ENCODE measurements at places on chromosomes 2 and 18. TPM values are rescaled to one million over a fixed set of nuclear protein-coding genes. Genes with fewer than 3 reads are reported as not detected.

Gene ZNF396
- 1.2 TPM for total RNA-seq

Gene KYNU
- 274 TPM for total RNA-seq

Gene VWC2L
- total RNA-seq: not detected

Gene ZSCAN30
- total RNA-seq: 8.1 TPM

Gene RTN4
- 302 TPM for total RNA-seq

Gene ASAP2
- 34.7 TPM for total RNA-seq

Gene TLX2
- total RNA-seq: 0.40 TPM

DNA sequence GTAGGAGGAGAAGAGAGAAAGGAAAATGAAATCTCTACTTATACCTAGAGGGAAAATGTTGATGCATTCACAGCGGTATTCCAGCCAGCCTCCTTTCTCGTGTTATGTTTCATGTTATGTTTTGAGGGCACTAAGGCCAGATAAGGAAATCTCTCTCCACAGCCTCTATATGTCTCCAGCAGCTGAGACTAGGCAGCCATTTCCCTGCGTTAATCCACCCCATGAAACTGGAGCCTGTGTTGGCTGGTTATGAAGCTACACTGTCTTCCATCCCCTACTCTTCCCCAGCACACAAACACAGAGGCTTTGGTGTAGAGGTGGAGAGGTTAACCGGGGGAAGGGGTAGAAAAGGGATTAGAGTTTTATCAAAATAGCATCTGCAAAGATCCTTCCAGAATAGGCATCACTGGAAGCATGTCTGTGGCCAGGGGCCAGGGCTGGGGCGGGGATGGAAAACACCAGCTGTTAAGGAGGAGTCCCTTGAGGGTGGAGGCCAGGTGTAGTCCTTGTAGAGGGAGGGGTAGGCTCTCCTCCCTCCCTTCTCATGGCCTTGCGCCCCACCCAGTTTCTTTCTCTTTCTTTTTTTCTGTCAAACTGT, 100.9 kb upstream of the TNP1 start:
- no peak for DNase-seq

DNA sequence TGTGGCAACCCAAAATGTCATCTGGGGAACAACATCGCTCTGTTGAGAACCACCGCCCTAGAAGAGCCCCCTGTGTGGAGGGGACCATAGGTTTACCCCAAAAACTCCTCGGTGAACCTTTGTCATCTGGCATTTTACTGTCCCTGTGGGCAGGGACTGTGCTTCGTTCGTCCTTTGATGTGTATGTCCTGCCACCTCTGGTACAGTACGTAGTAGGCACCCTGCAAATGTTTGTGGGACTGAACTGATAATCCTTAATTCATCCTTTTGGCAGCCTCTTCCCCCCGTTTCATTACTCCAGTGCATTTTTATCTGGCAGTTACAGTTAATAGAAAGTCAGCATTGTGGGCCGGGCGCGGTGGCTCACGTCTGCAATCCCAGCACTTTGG, 728 bp downstream of the NAPG start:
- no peak for DNase-seq

DNA sequence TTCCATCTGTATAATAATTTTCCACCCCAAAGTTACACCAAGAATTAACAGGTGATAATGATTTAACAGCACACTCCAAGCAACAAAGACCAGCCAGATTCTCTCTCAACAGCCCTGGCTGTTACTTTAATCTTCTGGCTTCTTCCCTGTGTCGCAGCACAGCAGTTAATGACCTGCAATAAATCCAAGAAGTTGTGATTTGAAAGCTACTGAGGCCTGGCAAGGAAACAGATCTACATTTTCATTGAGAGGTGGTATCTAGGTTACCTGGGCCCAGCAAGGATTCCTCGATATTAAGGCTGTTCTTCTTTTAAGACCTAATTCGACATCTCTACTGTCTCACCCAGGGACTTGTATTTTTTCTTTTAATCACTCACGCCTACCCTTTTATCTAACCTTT, 433.8 kb downstream of the NBAS start:
- DNase-seq: no peak

DNA sequence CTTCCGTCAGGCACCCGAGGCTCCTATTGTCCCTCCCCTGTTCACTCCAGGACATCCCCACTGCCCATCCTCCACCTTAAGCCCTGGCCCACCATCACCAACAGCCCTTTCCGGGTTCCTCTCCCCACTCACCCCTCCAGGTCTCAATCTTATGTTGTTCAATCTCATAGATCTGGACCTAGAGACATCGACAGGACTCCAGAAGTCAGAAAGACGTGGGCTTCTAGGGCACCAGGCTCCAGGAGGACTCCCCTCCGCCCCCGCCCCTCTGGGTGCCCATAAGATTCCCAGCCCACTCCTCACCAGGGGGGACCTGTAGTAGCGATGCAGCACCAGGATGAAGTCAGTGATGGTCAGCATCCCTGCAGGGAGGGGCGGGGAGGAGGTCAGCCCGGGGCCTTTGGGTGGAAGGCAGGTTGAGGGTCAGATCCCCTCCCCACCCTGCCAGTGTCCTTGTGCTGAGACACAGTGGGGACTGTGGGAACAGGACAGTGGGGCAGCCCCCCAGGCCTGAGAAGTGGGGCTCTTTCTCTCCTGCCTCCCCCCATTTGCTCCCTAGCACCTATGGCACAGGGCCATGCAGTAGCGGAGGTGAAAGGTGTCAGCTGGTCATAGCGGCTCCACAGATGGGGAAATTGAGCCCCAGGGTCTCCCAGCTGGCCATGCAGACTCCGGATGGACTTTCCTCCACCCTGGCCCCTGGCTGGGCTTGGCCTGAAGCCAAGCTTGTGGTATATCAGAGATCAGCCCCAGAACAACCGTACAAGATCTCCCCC, 3.7 kb downstream of the PRKAG3 start:
- DNase-seq: no peak

GRCh38 chr2:214629875-214630274, 179.6 kb downstream of the BARD1 start:
- DNase-seq: no peak

GRCh38 chr2:82239176-82239575, 1934.6 kb upstream of the LRRTM1 start:
- DNase-seq: no peak

DNA sequence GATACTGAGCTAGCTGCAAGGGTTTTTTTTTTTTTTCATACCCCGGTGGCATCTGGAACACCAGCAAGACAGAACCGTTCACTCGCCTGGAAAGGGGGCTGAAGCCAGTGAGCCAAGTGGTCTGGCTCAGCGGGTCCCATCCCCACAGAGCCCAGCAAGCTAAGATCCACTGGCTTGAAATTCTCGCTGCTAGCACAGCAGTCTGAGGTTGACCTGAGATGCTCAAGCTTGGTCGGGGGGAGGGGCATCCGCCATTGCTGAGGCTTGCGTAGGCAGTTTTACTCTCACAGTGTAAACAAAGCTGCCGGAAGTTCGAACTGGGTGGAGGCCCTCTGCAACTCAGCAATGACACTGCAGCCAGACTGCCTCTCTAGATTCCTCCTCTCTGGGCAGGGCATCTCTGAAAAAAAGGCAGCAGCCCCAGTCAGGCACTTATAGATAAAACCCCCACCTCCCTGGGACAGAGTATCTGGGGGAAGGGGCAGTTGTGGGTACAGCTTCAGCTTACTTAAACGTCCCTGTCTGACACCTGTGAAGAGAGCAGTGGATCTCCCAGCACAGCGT, 5.1 kb upstream of the MIB1 start:
- DNase-seq: peak; percentile 82

DNA sequence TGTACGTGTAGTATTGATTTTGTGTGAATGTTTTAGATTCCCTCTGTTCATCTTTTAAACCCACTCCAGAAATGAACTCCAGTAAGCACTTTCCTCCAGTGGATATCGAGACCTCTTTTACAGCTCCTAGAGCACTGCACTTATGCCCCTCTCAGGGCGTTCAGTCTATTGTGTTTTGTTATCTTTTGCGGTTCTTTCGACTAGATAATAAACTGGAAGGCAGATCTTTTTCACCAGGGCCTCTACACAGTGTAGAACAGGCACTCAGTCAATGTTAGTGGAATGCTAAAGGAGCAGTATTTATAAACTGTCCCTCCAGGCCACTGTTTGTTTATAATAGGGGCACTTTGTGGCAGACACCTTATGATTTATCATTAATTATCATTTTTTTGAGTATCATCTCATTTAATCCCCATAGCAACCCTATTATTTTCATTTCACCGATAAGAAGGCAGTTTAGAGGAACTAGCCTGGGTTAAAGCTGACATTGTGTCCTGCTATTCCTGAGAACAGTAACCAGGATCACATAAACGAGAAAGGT, 742 bp upstream of the SOS1 start:
- DNase-seq: no peak

GRCh38 chr2:11773747-11774525, 27.5 kb downstream of the LPIN1 start:
- DNase-seq: no peak

- no peak for DNase-seq
Observed at GRCh38 chr2:122164964-122165363, 409.5 kb downstream of the TSN start.

DNA sequence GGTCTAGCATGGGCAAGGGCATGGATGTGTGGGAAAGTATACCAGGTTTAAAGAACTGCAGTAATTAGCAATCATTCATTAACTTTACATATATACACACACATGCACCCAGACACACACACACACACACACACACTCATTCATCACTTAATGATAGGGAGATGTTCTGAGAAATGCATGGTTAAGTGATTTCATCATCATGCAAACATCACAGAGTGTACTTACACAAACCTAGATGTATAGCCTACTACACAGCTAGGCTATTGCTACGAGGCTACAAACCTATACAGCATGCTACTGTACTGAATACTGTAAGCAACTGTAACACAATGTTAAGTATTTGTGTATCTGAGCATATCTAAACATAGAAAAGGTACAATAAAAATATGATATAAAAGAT, 83.6 kb downstream of the COLEC12 start:
- DNase-seq: no peak

DNA sequence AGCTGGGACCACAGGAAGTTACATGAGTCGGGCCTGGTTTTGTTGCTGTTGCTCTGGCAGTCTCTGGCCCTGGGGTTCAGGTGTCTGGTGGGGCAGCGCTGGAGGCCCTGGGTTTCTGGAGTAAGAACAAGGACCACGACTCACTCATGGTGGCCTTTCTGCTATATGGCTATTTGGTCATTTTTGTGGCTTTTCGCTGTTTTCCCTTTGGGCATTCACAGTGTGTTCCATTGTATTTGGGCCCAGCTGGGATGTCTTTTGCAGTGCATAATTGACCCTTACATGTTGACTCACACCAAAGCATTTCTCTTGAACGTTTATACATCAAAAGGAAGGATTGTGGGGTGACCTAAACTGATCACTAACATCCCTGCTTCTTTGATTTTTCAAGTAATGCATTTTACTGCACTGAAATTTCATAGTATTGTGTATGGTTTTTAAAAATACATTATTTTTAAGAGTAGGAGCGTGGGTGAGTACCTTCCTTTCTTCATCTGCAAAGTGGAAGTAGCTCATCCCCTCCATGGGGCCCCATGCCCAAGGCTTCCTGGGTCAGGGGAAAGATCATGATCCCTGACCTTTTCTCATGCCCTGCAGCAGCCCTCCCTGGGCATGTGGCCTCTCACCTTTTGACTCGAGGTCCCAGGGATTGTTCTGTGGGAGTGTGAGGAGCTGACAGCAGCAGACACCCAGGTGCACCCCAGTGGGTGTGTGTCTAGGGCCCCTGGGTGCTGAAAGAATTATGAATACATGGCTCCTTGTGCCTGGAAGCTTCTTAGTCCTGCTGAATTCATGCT, 225.5 kb downstream of the AGAP1 start:
- no peak for DNase-seq

DNA sequence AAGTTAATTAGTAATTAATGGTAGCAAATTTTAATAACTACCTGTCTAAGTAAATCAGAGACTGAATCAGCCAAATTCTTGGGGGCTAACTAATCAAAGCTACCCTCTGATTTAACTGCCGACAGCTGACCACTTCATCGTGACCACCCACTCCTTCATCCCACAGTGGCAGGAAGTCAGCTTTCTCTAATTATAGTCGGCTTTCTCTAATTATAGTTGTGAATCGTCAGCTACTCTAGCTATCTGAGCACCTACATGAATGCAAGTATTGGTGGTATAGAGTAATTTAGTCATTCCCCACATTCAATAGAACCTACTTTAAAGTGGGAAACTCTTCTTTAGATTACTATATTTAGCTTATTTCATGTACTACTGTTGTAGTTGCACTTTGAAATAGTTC, 185.5 kb downstream of the PTGR3 start:
- DNase-seq: no peak

- no peak for DNase-seq
Observed at GRCh38 chr2:149648282-149649030, 60.9 kb upstream of the MMADHC start.

DNA sequence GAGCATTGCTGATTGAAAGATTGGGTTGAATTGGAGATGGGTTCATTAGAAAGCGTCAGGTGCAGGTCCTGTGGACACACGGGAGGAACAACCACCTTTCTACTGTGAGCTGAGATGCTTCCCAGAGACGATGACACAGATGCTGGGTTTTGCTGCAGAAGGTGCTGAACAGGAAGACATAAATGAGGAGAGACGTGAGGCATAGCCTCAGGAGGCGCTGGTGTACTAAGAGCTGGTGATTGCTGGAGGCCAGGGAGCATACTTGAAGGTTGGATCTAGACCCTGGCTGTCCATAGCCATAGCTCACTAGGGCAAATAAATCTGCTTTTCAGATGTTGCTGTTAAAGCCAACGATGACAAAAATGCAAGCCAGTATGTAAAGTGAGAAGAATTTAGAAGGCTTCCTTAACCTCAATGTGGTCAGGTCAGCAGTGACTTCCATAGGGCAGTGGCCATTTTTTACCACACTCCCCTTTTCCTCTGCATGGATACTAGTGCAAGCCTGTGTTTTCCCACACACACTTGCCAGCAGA, 153.7 kb downstream of the SOX11 start:
- no peak for DNase-seq

DNA sequence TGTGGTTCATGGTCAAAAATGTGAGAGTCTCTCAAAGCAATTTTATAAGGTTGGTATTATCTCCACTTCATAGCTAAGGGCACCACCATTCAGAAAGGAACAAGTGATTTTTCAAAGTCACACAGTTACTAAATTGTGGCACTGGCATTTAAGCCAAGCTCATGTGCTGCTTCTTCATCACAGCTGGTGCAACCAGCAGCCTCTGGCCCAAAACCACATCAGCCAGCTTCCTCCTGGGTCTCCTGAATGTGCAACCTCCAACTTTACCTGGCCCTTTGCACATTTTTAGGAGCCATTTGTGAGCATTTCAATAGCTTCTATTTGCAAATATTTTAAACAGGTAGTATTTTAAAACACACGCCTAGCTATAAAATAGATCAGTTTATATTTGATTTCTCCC, 293.7 kb downstream of the BCL11A start:
- no peak for DNase-seq

DNA sequence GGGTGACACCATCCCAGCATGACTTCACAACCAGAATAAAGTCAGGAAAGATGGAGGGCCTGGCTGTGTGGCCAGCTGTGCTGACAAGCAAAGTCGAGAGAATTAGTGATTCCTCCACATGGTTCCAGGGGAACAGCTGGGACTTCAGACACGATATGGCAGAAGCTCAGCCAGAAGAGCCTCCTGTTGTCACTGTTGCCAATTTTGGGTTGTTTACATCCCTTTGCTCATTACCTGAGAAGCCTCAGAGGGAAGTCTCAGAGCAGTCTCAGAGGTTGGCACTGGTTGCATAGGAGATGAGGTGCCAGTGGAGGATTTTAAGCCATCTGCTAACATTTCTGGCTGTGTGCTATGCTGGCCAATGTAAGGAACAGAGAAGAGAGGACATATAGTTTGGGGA, 16.0 kb downstream of the LINC00305 start:
- no peak for DNase-seq

- DNase-seq: no peak
Observed at GRCh38 chr2:128300151-128301020, 18.3 kb downstream of the HS6ST1 start.

All from NCI-H460 (cell line).